Right ventricle myocardium inferior (tissue), 1 donor: ENCODE measurements at places on chromosomes 7 and 10. TPM values are rescaled to one million over a fixed set of nuclear protein-coding genes. Genes with fewer than 3 reads are reported as not detected.

Gene GNAT3
- not detected for total RNA-seq

Gene CALCR
- 0.05 TPM for total RNA-seq

Gene ASZ1
- total RNA-seq: not detected

DNA sequence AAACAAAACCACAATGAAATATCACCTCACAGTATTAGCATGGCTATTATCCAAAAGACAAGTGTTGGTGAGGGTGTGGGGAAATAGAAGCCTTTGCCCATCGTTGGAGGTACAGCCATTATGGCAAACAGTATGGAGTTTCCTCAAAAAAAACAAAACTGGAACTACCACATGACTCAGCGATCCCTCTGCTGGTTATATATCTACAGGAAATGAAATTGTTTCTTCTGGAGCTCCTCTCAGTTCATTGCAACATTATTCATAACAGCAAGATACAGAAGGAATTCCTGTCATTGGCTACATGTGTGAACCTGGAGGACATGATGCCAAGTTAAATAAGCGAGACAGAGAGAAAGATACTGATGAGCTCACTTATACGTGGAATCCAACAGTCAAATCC, 2.4 kb upstream of the UBE3C start:
- DNase-seq: no peak

DNA sequence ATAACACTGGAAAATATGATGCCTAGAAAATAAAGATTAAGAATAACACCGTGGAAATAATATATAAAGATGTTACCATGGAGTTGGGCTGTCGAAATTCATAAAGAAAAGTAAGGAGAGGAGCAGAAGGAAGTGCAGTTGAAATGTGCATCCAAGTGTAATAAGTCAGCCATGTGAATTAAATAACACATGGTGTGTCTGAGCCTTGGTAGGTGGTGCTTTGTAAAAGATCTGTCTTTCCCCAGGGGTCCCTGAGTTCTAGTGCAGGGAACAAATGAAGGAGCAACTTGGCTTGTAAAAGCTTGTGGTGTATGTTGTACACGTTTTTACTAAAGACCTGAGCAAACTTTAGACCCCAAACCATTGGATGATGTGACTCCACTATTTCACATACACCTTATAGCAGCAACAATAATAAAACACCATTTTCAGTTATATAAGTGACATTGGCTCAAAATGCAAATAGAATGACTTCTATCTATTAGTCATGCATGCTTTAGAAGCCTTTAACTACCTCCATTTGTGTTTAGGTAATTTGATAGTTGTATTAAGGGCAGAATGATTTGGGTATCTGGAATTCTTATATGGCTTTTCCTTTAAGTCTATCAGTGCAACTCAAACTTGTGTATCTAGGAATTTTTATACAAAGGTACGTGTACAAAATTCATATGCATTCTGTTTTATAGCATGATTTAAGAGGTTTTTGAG, 11.3 kb downstream of the STARD3NL start:
- DNase-seq: no peak

GRCh38 chr7:54788664-54789063, 29.7 kb upstream of the SEC61G start:
- no peak for DNase-seq

DNA sequence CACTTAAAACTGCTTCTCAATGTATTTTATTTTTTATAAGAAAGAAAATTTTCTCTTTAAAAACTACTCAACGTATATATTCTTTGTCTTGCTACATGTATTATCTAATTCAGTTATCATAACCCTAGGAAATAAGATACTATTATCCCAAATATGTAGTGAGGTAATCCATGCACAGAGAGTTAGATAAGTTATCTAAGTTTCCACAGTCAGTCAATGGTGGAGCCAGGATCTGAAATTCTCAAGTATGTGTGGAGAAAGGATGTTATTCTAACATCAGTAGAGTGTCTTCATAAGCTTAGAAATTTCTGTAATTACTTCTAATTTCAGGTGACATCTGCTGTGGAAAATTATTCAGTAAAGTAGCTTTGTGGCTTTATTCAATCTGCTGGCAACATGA, 239.9 kb downstream of the CSTF2T start:
- DNase-seq: no peak

Gene MGAM2
- 0.11 TPM for total RNA-seq

- no peak for DNase-seq
Observed at GRCh38 chr7:69640925-69641594, 42.8 kb downstream of the AUTS2 start.

- DNase-seq: no peak
Observed at GRCh38 chr10:10662716-10663408, 354.8 kb upstream of the CELF2 start.

Gene GIMAP4
- total RNA-seq: 38.4 TPM

GRCh38 chr10:118332948-118333710, 9.0 kb downstream of the FAM204A start:
- no peak for DNase-seq

DNA sequence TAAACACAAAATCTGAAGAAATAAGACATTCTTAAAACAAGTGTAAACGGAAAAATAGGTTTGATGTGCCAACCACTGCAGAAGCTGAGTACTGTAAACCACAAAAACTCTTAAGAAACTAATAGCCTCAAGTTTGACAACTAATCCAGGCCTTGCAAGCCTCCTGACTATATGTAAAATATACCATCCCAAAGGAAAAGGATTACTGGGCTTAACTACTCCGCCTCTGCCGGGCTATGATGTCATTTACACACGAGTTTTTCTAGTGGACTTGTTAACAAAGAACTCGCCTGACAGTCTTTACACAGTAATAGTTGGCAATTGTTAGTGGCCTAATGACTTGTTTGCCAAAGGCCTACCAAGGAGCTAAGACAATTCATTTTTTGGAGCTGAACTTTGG, 2.1 kb downstream of the KIF5B start:
- no peak for DNase-seq

- DNase-seq: no peak
Observed at GRCh38 chr7:135183478-135183877, 13.0 kb upstream of the CYREN start.

GRCh38 chr7:19248681-19249080, 103.5 kb upstream of the FERD3L start:
- no peak for DNase-seq

Gene LLCFC1
- total RNA-seq: not detected

Gene ZNF212
- total RNA-seq: 4.8 TPM

- DNase-seq: no peak
Observed at GRCh38 chr10:78663721-78664120, 405.0 kb upstream of the ZMIZ1 start.

Gene DNMBP
- total RNA-seq: 6.6 TPM

DNA sequence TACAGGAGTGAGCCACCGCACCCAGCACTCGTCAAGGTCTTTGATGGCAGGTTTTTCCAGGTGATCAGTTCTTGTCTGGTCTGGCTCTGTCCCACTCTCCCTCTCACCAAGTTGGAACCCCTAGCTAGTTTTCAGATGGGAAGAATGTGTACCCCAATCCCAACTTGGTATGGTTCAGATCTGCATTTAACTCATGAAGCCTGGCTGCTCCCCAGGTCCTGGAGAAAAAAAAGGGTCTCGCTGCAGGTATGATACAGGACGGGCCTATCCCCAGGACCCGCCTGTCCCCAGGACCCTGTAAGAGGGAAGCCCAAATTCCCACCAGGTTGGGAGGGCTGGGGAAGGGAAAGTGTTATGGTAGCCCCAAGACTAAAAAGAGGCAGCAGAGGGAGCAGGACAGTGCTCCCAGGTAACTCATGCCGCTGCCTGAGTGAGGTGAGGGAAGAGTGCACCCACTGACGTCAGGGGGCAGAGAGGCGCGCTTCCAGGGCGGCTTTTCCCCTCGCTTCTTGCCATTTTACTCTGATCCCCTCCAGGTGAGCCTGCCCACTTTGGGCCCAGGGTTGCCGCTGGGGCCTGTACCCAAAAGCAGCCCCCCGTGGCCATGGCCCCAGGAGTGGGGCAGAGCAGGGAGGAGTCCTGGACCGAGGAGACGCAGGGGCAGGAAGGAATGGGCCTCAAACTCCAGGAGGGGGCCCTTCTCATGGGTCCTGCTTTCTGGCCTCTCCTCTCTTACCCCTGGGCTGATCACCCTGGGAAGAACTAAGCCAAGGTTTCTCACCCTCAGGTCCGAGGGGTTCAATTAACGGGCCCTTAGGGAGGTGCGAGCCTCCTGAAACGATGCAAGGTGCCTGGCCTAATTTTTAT, 36.4 kb upstream of the SRRM3 start:
- no peak for DNase-seq

DNA sequence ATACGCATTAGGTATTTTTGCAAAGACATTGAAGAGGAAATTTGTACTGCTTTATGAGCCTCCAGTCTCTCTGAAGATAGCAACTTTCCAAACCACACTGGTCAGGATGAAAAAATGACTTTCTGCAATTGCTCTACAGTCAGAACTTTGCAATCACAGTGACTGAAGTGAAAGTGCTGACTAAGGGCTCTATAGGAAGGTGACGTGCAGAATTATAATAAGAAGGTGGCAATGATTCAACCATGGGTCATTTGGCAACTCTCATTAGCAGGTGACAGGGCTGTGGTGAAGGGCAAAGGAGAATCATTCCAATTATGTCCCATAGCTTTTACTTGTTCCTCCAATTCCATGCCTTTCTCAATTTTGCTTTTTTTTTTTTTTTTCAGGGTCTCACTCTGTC, 311.0 kb downstream of the ANKRD30A start:
- no peak for DNase-seq

DNA sequence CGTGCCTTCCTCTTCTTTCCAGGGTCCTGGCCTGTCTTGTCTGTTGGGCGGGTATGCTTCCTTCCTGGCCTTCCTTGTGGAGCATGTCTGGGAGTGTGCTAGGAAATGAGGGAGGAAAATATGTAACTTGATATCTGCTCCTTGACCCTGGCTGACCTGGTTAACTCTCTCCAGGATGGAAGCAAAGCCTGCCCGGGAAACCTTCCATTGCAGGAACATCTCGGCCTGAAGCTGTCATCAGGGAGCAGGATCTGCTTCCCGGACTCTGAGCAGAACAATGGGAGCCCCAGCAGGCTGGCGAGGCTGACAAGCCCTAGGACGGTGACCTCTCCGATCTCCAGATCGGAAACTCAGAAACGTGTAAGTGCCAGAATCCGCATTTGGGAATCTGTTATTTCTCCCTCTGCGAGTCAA, 340.3 kb downstream of the FRMD4A start:
- DNase-seq: no peak

- DNase-seq: no peak
Observed at GRCh38 chr7:128900237-128900636, 10.3 kb downstream of the KCP start.

DNA sequence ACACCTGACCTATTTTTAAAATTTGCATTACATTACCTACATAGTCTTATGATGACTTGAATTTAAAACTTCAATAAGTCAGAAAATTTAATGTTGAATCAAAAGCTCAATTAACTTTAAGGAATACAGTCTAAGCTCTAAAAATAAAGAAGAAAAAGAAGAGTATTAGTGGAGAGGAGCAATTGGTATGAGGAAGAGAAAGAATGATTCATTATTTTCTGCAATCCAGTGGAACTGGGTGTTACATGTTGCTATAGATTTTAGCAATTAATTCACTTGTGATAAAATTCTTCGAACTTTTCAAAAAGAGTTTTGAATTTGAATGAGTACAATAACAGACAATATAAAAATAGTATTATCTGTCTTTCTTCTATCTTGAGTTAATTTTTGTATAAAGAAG, 158.9 kb upstream of the POT1 start:
- DNase-seq: no peak

DNA sequence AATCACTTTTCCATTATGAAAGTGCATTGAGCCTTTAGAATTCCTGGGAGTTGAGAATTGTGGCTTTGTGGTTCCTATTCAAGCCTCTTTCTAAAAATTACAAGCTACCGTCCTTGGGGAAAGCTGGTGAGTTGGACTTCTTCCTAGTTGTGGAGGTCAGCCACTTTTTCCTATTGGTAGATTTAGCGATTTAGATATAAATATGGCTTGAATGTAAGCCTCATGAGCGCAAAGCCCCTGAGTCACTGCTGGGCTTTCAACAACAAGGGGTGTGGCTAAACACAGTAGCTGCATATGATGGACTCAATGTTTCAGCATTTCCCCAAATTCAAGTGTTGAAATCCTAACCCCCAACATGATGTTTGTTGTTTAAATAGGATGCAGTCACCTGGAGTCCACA, 150.0 kb upstream of the IGFBP3 start:
- no peak for DNase-seq

GRCh38 chr7:40655426-40655825, 520.6 kb downstream of the SUGCT start:
- no peak for DNase-seq

GRCh38 chr7:131100357-131101054, 227.2 kb upstream of the MKLN1 start:
- no peak for DNase-seq

- no peak for DNase-seq
Observed at GRCh38 chr10:4136121-4136520, 351.1 kb upstream of the KLF6 start.

GRCh38 chr7:23105644-23106056, at the start of gene KLHL7:
KLHL7 (plus strand) TSS chr7:23105785; CDS start chr7:23106027, 242 bp downstream.
- peak; percentile 99 for DNase-seq

Gene AGAP5
- total RNA-seq: 2.6 TPM

Gene ADRA2A
- total RNA-seq: 1.0 TPM

DNA sequence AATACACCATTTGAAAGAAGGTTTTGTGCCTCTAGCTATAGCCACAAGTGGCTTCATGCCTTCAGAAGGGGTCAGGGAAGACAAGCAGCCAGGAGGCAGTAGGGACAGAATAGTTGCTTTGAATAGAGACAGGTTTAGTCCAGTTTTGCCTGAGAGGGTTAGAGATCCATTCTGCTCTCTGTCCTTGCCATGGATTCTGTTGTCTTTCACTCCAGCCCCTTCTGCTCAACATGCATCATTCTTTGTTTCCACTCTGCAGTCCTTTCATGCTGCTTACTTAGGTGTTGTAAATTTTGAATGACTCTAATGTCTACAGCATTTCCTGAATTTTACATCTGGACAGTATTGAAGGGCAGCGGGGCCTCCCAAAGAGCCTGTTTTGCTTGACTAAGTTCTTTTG, 60.3 kb downstream of the CNTNAP2 start:
- DNase-seq: peak; percentile 3

- peak; percentile 70 for DNase-seq
Observed at GRCh38 chr7:153523320-153524015, 528.7 kb upstream of the DPP6 start.

DNA sequence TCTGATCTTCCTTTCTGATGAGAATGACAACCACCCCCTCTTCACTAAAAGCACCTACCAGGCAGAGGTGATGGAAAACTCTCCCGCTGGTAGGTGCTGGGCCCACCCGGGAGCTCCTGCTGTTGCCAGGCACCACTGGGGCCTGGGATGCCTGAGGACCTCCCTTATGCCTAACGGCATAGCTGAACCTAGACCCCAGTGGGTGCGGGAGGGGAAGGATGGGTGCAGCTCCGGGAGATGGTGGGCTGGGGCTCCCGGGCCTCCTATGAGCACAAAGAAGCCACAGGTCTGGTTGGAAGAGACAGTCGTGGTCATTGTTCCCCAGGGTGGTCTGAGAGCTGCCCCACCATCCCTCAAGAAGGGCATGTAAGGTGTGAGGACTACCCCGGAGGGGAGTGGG, 15.6 kb upstream of the VSIR start:
- DNase-seq: no peak

Gene IKZF1
- total RNA-seq: 3.5 TPM

DNA sequence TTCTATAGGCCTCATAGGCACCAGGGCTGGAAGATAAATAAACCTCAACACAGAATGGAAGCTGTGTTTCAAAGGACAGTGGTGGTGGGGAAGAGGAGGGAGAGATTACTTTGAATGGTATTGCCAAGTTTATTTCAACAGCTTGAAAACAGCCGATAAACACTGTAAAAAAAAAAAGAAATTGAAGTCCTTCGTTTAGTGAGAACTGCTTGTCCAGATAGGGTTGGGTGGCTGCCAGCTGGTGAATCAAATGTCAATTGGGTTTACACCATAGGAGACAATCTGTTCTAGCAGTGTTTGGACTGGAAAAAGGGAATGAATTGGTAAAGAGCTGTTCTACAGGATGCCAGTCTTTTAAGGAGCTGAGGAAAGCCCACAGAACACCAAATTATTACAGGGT, 254.8 kb downstream of the PHF14 start:
- DNase-seq: peak; percentile 85
